ENCODE measurements at places on chromosomes 3 and 15.

DNA sequence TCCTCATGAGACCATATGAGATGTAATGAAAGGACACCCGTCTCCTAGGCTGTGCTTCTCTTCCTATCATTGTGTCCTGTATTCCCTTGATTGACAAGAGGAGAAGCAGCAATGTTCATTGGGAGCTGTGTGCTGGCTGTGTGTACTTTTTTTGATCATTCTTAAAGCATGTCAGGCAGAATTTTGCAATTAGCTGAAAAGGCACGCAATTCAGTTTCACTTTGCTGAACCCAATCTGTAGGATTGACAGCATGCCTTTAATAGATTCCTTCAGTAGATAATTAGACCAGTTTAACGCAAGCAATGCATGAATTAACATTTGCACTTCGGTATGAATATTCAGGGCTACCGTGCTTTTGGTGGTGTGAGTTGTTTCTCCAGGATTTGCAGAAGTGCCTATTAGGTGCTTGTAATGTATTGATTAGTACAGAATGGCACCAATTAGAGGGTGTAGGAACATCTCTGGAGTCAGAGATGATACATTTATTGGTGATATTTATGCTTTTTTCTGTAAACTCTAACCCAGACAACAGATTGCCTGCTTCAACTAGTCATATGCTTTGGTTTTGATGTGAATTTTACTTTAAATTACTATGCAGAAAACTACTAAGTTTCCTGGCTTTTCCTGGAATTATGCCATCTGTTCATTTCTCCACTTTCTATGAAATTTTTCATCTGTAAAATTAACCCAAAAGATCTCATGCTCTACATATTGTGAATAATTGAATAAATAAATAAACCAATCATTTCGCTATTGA is 114.3 kb downstream of the NSUN3 start:
- no peak for DNase-seq

GRCh38 chr3:190826018-190826417 is 36.5 kb downstream of the GMNC start:
- DNase-seq, result no peak

DNA sequence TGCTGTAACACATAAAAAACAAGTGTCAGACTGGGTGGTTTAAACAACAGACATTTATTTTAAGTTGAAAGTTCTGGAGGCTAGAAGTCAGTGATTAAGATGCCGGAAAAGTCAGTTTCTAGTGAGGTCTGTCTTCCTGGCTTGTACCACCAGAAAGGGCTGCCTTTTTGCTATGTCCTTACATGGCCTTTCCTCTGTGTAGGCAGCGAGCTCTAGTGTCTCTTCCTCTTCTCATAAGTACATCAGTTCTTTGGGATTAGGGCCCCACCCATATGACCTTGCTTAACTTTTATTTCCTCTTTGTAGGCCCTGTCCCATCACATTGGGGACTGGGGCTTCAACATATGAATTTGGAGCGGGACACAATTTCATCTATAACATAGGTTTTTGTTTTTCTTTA is 128.0 kb downstream of the BBX start:
- no peak for DNase-seq

DNA sequence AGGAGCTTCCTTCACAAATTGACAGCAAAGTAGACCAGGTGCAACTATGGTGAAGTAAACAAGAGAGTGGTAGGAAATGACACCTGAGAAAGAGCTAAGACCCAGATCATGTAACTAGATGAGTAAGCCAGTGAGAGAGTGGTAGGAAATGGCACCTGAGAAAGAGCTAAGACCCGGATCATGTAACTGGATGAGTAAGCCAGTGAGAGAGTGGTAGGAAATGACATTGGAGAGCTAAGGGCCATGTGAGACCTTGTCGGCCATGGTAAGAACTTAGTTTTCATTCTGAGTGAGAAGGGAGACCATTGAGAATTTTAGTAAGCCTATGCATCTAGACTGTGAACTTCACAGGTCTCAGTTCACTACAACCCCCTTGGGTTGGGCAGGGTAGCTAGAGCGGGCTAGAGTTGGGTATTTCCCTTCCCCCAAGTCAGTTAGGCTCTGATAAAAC is 5.4 kb upstream of the SENP7 start:
- peak; percentile 25 for DNase-seq

Data from activated CD4-positive, alpha-beta T cell treated with anti-CD3 and anti-CD28 coated beads for 24 hours (primary cell).